ENCODE measurements at places on chromosomes 1 and 21.

DNA sequence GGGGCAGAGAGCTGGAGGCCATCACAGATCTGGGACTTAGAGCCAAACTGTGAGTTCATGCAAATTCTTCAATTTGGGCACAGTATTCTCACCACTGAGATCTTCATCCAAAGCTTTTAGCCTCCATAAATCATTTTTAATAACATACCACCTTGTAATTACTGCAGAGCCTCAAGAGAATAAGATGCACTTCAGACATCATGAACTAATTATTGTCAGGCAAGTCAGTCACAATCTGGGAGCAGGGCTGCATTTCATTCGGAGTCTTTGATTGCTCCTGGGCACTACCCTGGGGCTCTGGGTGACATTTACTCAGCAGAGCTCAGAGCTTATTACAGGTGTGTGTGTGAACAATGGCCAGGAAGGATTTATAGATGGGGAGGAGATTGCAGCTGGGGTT, 623.7 kb downstream of the PTPRU start:
- DNase-seq = no peak

DNA sequence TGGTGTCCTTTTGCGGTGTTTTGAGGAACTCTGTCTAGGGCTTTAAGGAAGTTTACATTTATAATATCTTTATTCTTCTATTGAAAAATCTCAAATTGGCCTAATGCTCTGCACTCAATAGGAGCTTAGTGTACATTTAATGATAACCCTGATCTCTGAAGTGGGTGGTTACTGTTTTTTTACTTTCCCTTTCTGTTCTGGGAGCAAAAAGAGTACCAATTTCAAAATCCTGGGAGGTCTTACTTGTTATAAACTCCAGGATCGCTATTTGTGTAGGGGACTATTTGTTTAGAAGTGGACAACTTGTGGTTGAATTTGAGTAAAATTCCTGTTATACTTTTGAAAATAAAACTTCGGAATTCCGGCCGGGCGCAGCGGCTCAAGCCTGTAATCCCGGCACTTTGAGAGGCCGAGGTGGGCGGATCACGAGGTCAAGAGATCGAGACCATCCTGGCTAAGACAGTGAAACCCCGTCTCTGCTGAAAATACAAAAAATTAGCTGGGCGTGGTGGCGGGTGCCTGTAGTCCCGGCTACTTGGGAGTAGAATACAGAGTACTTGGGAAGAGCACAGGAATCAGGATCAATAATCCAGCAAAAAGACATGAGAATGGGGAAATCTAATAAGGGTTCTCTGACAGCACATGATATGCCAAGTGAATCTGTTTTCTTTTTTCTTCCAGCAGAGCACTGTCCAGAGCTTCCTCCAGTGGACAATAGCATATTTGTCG, 1.1 kb downstream of the C4BPB start:
- DNase-seq = no peak

DNA sequence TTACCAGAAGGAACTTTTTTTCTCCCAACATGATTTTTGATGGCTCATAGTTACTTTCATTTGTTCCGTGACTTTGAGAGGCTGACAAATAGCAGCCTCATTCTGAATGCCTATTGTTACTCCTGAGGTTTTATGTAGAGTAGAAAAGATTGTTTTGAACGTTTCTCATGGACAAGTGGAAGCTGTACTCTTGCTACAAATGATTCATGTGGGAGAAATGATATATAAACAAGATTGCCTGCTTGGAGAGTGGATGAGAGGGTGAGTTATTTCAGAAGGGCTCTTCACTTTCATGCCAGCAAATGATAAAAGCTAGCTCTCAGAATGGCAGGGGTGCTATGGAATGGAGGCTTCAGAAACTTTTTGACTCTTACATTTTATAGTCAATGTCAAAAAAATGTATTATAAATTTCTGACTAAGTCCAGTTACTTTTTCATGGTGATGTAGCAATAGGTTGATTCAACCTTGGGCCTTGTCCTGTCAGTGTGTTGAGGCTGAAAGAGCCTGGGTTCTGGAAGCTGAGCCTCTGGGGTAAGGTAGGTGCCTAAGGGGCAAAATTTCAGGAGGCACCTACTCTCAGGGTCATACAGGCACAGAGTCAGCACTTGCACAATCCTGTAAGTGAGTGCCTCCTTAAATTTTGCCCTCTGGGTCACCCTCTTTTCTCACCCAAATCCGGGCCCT, 19.4 kb downstream of the JUN start:
- DNase-seq = peak; percentile 95

DNA sequence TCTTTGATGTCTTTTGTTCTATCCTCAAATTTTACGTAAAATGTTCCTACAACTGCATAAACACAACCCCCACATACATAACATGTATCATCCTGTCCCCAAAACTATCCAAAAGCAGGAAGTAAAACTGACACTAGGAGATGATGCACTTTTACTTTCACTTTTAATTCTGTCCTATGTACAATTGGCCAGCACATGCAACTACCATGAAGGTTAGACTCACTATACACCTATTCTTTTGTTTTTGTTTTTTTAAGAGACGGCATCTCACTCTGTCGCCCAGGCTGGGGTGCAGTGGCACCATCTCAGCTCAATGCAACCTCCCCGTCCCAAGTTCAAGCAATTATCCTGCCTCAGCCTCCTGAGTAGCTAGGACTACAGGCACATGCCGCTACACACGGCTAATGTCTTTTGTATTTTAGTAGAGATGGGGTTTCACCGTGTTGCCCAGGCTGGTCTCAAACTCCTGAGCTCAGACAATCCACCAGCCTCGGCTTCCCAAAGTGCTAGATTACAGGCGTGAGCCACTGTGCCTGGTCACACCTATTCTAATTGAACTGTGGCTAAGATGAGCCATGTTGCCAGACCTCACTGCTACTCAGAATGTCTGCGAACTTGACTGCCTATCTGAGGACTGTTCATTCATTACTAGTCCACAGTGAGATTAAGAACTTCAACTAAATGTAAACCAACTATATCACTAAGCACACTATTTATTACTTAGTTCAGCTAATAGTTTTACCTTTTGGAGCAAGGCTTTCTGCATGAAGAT, 48.0 kb downstream of the TOR3A start:
- DNase-seq = peak; percentile 47

DNA sequence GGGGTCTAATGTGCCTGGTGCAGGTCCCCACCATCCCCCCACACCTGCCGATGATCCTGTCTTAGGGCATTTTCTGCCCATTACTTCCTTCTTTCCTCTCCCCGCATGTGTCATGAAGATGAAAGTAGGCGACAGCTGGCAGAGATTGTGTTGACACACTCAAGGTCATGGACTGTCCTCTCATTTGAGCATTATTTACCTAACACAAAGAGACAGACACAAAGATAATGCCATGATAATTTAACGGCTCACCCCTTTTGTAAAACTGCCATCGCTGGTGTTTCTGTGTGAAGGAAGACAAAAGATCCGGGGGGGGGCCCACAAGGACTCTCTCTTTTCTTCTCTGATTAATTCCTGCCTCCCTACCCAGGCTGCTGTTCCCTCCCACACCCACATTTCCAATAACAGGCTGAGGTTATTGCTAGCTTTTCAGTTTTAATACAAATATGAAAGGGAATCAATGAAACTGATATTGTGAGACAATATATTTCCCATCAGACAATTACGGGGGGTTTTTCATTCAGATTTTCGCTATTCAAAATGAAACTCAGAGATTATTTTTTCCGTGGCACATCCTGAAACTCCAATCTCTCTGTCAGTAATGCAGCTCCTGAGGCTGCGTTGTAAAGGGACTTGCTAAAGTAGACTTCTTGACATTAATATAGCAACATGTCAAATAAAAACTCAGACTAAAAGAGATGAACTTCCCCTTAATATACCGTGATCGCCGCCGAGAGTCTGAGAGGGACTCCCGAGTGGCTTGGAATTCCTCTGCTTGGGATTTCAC, 561.1 kb downstream of the NPHP4 start:
- no peak for DNase-seq

GRCh38 chr1:147496571-147497210, 44.6 kb upstream of the BCL9 start:
- DNase-seq = peak; percentile 27

DNA sequence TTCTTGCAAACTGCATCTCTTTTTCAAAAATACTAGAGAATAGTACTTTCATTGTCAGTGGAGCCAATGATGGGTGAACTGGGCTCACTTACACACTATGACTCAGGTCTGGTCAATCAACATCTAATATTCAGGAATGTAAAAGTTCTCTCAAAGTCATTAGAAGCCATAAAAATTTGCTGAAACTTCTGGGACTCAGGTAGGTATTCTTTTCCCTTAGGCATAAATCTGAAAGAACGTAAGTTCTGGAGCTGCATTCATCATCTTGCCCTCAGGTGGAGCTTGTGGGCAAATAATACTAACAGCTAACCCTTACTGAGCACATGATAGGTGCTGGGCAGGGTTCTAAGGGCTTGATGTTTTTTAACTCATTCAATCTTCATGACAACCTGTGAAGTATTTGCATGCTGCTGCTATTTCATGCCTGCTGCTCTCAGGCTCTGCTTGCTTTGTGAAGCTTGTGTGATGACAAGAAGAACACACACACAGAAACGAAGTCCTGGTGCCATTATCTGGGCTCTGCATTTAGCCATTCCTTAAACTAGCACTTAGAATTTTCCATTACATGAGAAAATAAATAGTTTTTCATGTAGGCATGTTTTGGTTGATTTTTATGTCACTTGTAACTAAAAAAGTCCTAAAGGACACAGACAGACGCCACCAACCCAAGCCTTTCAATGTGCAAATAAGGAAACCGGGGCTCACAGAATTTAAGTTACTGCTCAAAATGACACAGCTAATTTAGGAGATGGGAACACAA, 394.2 kb upstream of the LYPLAL1 start:
- no peak for DNase-seq

- peak; percentile 74 for DNase-seq
These were observed 448.3 kb downstream of the PTPRC start for GRCh38 chr1:199087144-199087543.

Data from amniotic epithelial cell (primary cell).